NCI-H187 treated with DMSO at 0.1 percent for 48 hours (cell line): ENCODE measurements at places on chromosomes 3 and 15.
A peak's percentile ranks its signal among the peaks of the same experiment; 100 is the strongest.

DNA sequence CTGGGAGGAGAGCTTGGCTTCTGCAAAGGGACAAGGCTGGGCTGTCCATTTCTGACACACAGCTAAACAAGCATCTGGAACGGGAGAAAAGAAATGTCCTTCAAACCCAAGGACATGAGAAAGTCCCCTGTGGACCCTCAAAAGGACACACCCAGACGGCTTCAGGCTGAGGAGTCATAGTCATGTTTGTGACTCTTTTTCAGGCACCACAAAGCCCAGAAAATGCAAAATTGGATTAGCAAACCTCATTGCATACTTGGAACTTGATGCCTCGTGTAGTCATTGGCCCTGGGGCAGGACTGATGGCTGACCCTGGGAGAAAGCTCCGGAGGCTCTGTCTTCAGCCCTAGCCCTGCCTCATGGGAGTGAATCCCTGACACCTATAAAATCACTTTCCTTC lies 21.5 kb downstream of the FAM174B start:
- DNase-seq: no peak

DNA sequence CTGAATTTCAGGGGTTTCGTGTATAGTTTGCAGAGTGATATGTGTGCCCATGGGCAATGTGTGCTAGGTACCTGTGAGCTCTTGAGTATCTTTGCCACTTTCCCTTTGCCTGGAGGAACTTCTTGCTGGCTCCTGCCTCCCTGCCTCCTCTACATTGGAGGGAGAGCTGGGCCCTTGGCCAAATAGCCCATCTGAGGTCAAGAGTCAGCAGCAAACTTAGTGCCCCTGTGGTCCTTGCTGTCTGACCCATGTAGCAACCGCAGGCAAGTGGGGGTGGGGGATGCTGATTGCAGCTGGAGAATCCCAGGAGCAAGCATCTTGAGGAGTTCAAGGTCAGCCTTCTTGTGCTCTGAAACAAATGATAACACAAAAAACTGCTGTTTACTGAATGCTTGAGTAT lies 5.4 kb upstream of the TBC1D21 start:
- no peak for DNase-seq

DNA sequence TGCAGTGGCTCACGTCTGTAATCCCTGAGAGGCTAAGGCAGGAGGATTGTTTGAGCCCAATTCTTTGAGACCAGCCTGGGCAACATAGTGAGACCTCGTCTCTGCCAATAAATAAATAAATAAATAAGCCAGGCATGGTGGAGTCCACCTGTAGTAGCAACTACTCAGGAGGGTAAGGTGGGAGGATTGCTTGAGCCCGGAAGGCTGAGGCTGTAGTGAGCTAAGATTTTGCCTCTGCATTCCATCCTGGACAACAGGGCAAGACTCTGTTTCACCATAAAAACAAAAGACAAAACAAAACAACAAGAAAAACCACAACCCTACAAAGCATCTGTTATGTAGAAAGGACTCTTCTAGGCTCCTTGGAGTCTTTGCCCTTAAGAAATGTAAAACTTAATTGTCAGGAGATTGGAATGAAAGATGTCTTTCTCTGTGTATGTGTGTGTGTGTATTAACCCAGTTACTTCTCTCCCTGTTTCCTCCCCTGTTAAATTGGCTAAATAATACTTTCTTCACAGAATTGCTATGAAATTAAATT lies 9.5 kb downstream of the NECTIN3 start:
- no peak for DNase-seq

DNA sequence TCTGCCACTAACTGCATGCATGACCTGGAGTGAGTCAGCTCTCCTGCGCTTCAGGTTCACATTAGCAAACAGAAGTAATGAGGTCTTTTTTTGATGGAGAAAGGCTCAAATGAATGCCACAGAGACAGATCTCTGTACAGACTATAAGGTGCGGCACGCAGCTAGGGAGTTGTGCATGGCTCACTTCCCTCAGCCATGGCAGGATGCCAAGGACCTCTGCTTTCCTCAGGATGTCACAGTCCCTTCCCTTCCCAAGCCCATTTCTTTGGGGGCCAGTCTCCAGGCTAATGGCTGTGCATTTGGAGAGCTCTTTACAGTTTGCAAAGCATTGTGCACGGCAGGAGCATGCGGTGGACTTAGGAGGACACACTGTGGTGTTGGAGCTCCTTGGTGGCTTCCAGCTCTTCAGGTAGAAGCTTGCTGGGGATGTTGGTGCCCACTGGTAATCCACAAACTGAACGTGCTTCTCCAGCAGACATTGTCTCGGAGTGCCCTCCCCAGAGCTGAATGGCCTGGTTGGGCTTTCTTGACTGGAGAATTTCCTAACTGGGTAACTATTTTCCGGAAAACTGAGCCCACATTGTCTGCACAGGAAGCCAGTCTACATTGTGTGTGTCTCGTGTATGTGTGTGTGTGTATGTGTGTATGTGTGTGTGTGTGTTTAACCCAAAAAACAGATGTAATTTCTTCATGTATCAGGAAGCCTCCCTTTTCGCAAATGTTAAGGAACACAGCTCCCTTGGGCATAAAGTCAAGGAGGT lies 172.5 kb upstream of the TLE3 start:
- peak; percentile 69 for DNase-seq

DNA sequence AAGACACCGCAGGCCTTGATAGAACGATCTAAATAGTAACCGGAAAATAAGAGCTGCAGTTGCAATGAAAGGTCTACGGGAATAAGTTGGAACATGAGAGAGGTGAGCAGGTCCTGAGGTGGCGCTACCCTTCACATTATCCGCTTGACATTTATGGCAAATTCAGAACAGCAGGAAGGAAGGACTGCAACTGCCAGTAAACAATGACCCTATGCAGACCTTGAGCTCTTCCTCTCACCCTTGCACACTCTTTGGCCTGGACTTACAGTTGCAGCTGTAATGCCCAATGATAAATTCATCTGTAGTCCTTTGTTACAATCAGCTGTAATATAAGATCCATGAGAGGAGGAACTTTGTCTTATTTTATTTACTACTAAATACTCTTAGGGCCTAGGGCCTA lies 32.3 kb upstream of the TRIM59 start:
- no peak for DNase-seq

- no peak for DNase-seq
Measured at GRCh38 chr15:56893364-56893678, 25.1 kb upstream of the TCF12 start.

DNA sequence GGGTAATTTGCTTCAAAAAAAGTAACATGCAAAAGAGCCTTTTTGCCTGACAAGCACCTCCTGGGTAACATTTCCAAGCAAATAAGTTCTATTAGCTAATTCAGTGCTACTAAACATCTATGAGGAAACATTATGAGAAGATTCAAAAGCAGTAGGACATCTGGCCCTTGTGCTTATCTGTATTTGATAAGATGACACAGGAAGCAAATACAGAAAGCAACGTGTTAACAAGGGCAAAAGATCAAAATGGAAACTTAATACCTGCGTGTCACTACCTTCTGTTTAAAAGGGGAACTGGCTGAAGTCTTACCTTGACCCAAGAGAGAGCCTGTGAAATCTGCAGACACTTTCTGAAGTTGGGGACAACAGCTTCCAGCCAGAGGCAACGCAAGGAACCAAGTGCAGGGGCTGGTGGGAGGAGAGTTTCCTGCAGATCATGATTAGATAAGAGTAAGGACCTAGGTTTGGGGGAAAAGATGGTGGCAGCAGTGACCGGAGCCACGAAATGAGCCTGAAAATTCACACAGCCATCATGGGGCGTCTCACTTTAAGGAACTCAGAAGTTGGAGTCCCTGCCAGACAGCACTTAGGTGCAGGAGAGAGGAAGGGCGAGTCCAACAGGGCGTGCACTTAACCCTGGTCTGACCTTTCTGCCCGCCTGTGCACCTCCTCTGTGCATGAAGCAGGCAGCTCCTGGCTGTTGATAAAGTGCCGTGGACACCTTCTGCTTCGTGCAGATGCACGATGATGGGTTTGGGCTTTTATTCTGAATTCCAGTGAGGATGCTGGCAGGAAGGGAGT lies 153.6 kb upstream of the BHLHE40 start:
- no peak for DNase-seq

GRCh38 chr3:59374818-59375211 lies 325.0 kb upstream of the CFAP20DC start:
- no peak for DNase-seq

DNA sequence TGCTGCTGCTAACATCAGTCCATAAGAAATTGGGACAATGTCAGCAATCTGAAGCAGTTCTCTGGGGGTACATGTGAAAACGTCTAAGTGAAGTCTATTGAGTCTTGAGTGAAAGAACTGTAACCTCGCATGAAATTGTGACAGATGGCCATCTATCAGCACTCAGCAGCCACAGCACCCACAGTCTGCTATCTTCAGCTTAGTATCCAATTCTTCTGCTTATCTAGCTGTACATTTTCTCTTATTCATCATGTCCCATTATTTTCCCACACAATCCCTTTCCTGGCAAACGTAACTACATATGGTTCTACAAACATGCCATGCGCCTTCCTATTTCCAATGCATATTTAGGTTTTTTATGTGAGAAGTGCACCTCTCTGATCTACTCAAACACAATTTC lies 629.7 kb downstream of the NTRK3 start:
- DNase-seq: no peak

DNA sequence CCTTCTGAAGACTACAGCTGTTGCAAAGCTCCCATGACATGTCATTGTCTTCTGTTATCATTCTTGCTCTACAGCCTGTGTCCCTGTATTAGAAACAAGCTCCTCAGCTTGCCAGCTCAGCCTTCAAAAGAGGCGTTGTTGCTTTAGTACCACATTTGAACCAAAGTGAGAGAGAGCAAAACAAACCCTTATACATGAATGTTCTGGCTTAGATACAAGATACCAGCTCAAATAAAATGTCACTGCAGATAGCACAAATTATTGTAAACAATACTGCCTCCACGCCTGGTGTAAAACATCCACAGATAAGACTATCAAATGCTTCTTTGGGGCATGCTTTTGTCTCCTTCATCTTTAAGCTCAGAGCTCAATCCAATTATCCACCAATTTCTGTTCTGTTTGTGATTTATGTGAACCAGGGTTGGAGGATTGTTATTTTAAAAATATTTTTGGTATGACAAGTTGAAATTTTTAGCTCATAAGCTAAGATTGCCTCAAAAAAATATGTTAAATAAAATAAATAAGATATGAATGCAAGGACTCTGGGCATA lies 403.6 kb upstream of the CDIN1 start:
- no peak for DNase-seq

- no peak for DNase-seq
Measured at GRCh38 chr15:101528917-101529299, 39.4 kb upstream of the PCSK6 start.

DNA sequence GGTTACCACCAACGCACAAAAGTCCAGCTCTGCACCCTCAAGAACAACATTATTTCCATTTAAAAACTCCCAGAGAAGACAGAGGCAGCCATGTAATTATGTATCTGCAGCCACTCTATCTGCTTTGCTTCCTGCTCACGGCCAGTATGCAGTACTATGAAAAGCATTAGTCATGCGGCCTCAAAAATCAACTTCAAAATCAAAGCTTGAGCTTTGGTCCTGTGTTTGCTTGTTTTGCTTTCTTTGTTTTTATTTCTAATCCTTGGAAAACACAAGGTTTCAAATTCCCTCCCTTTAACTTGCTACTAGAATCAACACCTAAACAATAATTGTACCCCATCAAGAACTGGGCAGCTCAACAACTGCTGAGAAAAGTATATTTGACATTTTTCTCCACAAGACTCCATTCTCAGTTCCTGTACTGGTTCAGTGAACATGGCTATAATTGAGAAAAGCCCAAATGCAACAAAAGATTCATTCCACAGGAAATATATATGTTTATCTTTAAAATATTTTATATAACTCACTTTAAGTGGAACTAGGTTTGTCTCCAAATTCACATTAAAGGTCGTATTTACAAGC lies 37.6 kb downstream of the GBE1 start:
- no peak for DNase-seq

GRCh38 chr3:33273628-33274027 lies 3.6 kb upstream of the FBXL2 start:
- no peak for DNase-seq

DNA sequence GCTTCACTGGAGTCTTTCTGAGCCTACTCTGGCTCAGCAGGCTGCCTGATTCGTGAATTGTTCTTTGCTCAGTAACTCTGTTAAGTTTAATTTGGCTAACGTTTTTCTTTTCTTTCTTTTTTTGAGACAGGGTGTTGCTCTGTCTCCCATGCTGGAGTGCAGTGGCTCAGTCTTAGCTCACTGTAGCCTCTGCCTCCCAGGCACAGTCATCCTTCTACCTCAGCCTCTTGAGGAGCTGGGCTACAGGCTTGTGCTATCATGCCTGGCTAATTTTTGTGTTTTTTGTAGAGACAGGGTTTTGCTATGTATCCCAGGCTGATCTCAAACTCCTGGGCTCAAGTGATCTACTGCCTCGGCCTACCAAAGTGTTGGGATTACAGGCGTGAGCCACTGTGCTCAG lies 165.0 kb downstream of the PEX5L start:
- no peak for DNase-seq

DNA sequence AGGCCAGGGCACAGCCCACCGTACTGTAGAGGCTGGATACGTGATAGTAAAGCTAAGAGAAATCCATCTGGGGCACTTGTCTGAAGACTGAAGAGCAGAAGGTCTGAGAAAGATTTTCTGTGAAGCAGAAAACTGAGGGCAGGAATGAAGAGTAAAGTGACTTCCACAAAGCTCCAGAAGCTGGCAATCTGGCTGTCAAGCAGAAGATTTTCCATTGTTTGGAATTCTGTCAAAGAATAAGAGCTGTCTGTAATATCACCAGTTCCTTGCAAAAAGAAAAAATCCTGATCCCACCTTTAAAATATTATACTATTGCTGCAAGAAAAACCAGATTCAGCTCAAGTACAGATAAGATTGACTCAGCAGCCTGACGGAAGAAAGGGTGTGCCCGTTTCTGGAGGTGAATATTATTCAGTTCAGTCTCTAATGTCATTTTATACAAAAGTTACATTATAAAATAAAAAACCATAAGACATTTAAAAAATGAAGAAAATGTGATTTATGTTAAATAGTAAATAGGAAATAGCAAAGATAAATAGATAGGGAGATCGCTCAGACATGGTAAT lies 550.4 kb upstream of the SGO1 start:
- no peak for DNase-seq

GRCh38 chr15:101573951-101574350 lies 78.2 kb downstream of the TM2D3 start:
- no peak for DNase-seq

- no peak for DNase-seq
Measured at GRCh38 chr3:159982442-159982974, 6.1 kb upstream of the IL12A start.

DNA sequence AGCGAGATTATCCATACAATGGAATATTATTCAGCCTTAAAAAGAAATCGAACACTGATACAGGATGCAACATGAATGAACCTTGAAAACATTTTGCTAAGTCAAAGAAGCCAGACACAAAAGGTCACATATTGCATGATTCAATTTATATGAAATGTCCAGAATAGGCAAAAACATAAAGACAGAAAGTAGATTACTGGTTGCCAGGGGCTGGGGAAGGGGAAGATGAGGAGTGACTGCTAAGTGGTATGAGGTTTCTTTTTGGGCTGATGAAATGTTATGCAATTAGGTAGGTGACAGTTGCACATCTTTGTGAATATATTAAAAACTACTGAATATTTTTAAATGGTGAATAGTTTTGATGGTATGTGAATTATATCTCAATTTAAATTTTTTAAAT lies 38.3 kb downstream of the LRRFIP2 start:
- no peak for DNase-seq
